ENCODE measurements at places on chromosomes 12 and 14.

- no peak for DNase-seq
Observed at GRCh38 chr12:98594050-98594835, 757 bp downstream of the SLC25A3 start.

DNA sequence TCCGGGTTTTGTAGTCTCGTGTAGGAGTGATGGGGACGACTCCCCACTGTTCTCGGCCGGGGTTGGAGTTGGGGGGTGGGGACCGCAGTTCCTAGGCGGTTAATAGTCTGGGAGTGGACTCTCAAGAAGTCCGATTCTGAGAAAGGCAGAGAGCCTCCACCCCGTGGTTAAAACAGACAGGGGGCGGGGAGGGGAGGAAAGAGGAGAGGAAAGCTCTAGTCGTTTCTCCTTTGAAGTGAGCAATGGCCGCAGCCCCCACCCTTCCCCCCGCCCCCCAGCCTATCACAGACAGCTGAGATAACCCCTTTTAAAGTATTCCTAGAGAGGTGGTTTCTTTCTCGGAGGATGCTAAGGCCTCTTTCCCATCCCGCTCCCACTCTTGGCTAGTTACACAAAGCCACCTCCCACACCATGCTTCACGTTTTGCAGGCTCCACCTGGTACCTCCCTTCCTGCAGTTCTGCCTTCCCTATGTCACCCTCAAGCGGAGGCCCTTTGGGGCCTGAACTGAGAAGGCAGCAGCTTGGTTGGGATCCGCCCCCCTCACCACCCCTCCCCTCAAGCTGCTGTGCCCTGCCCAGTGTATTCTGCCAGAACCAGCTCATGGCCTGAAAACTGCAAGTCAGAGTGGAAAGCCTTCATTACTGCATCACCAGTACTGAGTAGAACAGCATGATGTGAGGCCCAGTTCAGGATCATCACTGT is 853 bp downstream of the USP5 start:
- no peak for DNase-seq

DNA sequence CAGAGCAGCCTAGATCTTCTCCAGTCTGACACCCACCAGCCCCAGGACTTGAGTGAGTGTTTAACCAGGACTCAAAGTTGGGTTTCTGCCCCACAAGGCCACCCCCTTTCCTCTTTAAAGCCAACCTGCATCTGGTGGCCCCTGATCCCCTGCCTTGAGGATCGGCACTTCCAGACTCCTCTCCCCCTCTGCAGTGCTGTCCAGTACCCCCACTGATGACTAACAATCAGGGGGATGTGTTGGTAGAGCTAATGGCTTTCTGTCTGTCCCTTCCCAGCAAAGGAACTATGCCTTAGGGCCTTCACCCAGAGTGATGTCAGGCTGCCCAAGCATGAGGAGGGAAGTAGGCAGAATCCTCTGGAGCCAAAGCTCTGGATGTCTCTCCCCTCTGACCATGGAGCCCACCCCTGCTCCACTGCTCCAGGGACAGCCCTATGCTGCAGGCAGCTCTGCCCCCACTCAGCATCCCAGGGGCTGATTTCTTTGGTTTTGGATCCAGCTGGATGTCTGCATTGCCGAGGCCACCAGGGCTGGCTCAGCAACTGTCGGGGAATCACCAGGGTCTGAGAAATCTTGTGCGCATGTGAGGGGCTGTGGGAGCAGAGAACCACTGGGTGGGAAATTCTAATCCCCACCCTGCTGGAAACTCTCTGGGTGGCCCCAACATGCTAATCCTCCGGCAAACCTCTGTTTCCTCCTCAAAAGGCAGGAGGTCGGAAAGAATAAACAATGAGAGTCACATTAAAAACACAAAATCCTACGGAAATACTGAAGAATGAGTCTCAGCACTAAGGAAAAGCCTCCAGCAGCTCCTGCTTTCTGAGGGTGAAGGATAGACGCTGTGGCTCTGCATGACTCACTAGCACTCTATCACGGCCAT is 42.9 kb downstream of the DAD1 start:
- no peak for DNase-seq

DNA sequence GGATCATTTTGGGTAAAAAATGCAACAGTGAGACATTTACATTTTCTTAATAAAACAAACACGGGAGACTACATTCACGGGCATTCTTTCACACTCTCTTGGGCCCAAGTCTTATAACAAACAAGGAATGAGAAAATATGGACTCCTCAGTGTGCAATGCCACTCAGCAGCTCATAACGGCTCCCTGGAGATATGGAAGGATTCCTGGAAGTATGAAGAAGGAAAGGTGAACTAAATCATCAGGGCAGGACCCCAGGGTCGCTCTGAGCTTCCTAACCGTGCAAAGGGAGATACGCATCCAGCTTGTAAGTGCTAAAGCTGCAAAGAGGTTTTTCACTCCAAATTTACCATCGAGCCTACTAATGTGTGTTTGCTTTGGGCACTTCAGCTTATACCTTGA is 33.5 kb upstream of the CCDC91 start:
- DNase-seq: no peak

DNA sequence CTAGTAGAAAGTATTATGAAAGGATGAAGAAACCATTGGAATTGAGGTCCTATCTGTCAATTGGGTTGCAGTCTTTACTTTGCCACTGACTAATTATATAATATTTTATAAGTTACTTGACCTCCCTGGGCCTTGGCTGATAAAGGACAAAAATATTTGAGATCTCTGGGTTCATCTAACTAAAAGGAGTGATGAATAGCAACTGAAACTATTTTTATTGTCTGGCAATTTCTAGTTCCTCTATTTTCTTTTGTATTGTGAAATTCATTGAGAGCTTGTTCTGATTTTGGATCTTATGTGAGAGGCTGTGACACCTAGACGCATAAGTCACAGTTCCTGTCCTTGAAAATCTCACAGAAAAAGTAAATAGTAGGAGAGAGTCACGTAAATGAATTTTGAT is 415.7 kb upstream of the ATP2B1 start:
- no peak for DNase-seq

- no peak for DNase-seq
Observed at GRCh38 chr12:70096759-70097410, 146.3 kb upstream of the CNOT2 start.

GRCh38 chr12:132243596-132244310 is 85.6 kb downstream of the GALNT9 start:
- no peak for DNase-seq

GRCh38 chr14:42214981-42215491 is 608.4 kb downstream of the LRFN5 start:
- no peak for DNase-seq

GRCh38 chr12:85653731-85654455 is 182.3 kb downstream of the RASSF9 start:
- DNase-seq: no peak

GRCh38 chr14:68794851-68795596 is 2.2 kb upstream of the ZFP36L1 start:
- DNase-seq: no peak

GRCh38 chr12:69821032-69821455 is 4.0 kb upstream of the MYRFL start:
- no peak for DNase-seq

DNA sequence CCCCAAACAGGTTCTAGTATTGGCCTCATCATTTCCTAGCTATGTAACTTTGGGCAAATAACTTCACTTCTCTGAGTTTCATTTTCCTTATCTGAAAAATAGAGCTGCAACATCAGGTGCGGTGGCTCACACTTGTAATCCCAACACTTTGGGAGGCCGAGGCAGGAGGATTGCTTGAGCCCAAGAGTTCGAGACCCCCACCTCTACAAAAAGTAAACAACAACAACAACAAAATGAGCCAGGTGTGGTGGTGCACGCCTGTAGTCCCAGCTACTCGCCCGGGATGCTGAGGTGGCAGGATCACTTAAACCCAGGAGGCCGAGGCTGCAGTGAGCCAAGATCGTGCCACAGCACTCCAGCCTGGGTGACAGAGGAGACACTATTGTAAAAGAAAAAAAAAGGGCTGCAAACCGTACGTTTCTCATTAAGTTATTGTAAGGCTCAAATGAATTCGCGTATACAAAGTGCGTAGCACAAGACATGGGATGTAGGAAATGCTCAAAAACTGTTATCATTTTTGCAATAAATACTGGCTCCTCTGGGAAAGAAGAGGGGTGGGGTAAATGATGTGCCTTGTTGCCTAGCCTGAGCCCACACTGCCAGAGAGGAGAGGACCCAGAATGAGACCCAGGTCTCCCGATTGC is 903 bp downstream of the C12orf76 start:
- DNase-seq: no peak

DNA sequence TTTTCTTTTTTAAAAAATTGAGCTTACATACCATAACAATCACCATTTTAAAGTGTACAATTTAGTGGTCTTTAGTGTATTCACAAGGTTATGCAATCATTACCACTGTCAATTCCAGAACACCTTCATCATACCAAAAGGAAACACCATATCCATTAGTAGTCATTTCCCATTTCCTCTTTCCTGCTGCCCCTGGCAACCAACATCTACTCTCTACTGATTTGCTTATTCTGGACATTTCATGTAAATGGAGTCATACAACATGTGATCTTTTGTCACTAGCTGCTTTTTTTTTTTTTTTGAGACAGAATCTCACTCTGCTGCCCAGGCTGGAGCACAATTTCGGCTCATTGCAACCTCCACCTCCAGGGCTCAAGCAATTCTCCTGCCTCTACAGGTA is 66.8 kb upstream of the CFL2 start:
- DNase-seq: no peak

- no peak for DNase-seq
Observed at GRCh38 chr12:47894652-47895051, 10.1 kb downstream of the VDR start.

DNA sequence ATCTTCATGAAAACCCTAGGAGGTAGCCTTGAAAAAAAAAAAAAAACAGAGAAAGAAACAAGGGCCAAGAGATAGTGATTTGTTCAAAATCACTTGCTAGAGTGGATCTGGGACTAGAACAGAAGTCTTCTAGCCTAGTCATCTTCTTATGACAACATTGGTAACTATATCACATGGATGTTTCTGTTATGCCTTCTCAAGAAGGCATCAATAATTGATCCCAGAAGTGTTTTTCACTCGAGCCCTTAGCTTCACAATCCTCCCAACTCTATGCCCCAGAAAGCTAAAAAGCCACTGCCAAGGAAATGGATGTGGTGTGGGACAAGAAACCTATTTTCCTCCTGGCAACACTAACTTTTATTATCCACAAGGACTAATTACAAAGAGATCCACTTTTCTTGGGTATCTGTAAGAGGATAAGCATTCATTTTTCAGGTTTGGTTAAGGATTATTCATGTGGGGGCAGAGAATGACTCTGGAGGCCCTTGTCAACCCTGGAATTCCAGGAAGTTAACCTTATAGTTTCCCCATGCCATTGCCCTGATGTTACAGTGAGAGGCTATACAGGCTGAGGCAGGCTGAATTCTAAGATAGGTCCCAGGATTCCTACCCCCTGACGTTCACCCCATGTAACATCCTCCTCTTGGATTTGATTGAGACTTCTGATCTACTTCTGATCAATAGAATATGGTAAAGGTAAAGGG is 67.7 kb upstream of the CPM start:
- no peak for DNase-seq

DNA sequence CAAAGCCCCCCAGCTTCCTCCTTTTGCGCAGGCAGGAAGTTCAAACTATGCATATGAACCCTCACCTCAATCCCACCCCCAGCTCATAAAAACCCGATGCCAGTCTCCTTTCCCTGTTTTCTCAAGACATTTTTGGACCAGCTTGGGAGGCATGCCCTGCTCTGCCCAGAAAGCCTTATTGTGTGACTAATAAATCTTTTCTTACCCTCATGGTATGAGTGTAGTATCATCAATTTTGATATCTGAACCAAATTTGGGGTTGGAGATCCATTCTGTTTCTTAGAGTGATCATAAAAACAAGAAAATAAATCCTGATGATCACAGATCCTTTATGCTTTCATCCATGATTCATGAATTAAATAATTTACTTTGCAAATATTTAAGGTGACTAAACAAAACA is 128.5 kb downstream of the ALG10B start:
- no peak for DNase-seq

- no peak for DNase-seq
Observed at GRCh38 chr14:74634964-74635363, 22.9 kb upstream of the LTBP2 start.

DNA sequence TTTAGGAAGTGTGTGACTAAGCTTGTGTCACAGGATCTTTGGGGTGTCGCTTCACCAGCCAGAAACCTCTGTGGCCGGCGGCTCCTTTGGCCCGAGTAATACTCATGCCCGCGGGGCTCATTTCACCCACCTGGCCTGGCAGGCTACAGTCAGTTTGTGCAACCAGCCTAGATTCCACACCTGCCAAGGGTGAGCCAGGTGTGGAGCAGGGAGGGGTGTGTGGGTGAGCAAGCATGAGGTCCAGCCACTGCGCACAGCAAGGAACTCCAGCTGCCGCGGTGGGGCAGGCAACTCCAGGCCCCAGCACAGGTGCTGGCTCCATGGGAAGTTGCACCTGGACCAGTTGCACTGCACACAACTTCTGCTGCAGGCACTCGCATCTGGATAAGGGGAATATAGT is 462.3 kb upstream of the LRFN5 start:
- no peak for DNase-seq

DNA sequence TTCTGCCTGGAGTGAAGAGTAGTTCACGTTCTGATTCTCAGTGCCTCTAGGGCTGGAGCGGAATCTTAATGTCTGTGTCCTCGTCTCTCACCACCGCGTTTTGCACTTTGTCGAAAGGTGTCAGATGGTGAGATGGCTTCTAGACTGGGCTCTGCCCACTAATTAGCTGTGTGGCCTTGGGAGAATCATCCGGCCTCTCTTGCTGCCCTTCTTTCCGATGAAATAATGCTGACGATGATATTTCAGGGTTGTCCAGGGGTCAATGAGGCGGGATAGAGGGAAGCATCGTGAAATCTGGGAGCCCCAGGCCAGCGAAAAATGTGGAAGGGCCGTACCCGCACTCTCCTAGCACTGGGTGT is 811 bp upstream of the GALNT16 start:
- DNase-seq: no peak

- DNase-seq: no peak
Observed at GRCh38 chr14:79064214-79064613, 894.0 kb downstream of the NRXN3 start.

- no peak for DNase-seq
Observed at GRCh38 chr12:41264281-41264680, 76.2 kb downstream of the PDZRN4 start.

GRCh38 chr14:99524804-99525698 is 43.8 kb downstream of the CCNK start:
- no peak for DNase-seq

- no peak for DNase-seq
Observed at GRCh38 chr14:69876221-69876847, 2.9 kb upstream of the SMOC1 start.

- no peak for DNase-seq
Observed at GRCh38 chr12:49097381-49097780, 2.8 kb upstream of the DHH start.
